CD4-positive, alpha-beta T cell treated with Interleukin-4 for 1 hour (primary cell): ENCODE measurements at places on chromosomes 11 and 22.

DNA sequence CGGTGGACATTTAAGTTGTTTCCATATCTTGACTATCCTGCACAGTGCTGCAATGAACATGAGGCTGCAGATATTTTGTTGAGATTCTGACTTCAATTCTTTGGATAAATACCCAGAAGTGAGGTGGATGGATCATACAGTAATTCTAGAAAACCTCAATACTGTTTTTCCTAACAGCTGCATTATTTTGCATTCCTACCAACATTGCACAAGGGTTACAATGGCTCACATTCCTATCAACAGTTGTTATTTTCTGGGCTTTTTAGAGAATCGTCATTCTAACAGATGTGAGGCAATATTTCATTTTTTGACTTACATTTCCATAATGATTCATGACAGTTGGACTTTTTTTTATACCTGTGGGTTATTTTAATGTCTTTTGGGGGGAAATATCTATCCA lies 716.9 kb upstream of the ANO3 start:
- no peak for DNase-seq

DNA sequence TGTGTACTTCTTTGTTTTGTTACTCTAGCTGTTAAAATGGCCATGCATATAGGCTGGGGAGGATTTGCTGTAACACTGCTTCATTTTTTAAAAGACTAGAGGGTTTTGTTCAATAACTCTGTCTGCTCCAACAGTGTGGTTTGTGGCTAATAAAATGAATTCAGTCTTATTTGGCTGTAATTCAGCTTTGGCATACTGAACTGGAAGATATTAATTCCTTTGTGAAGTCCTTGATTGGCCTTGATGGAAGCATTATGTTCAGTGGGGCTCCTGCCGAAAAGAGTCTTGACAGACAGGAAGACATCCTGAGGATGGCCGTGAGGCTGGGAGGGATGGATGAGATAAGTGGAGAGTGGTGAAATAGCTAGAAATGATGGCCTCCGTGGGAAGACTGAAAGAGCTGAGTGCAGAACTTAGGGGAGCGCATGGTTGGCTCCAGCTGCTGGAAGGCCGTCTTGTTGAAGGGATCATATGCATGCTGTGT lies 44.8 kb upstream of the MYO18B start:
- no peak for DNase-seq

GRCh38 chr22:20013382-20013871 lies 3.2 kb downstream of the ARVCF start:
- peak; percentile 13 for DNase-seq

- no peak for DNase-seq
These were observed 35.9 kb upstream of the GRAMD4 start for GRCh38 chr22:46584081-46584921.

DNA sequence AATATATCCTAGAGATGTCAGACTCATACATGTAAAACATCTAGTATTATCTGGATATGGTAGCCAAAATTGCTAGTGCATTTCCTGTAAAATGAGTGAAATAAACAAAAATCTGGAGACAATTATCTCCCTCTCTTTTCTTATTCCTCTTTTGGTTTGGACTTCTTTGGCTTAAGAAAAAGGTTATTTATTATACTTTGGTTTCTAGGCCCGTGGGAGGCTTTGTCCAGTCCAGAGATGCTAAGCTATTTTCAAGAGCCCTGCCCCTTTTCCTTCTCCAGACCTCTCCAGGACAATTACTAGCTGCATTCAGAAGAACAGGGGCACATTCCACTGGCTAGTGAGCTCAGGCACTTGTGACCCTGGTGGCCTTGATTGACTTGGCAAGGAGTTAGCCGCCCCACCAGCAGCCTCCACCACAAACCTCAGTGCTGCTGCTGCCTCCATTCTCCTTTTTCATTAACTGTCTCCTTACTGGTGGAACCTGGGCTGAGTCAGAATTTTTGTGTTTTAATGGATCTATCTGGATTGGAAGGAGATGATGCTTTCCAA lies 747.3 kb upstream of the TENM4 start:
- no peak for DNase-seq
